ENCODE measurements at places on chromosomes 5 and 9.

- DNase-seq, result no peak
Measured at GRCh38 chr5:73030995-73031394, 75.2 kb downstream of the FCHO2 start.

GRCh38 chr5:78993165-78993564 lies 8.1 kb upstream of the ARSB start:
- DNase-seq, result no peak

DNA sequence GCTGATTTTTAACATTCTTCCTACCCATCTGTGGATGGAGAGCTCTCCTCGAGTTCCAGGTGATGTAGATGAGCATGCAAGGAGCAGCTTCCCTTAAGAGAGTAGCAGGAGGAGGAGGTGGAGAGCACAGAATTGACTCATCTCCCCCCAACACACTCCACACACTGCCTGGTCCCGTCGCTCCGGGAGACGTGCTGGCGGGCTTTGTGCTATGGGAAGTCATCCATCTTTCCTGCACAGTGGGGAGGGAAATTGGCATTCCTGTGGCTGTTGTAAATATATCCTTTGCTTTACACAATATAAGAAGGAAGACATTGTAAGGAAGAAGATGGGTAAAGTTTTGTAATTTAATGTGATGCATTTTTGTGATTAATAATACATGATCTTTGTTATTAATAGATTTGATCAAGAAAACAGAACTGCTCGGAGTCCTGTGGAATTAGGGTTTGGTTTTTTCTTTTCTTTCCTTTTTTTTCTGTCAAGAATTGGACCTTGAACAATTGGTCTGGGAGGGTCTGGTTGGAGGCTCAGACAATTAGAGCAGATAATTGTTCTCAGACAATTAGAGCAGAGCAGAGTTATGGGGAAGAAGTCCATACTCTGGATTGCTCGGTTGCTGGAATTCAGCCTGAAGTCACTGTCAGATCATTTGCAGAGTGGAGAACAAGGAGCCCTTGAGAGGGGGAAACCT lies 297.8 kb downstream of the GADD45G start:
- DNase-seq, result no peak

GRCh38 chr9:13414349-13414748 lies 134.9 kb upstream of the MPDZ start:
- no peak for DNase-seq

GRCh38 chr5:1401536-1402138 lies 43.6 kb downstream of the SLC6A3 start:
- DNase-seq, result no peak

DNA sequence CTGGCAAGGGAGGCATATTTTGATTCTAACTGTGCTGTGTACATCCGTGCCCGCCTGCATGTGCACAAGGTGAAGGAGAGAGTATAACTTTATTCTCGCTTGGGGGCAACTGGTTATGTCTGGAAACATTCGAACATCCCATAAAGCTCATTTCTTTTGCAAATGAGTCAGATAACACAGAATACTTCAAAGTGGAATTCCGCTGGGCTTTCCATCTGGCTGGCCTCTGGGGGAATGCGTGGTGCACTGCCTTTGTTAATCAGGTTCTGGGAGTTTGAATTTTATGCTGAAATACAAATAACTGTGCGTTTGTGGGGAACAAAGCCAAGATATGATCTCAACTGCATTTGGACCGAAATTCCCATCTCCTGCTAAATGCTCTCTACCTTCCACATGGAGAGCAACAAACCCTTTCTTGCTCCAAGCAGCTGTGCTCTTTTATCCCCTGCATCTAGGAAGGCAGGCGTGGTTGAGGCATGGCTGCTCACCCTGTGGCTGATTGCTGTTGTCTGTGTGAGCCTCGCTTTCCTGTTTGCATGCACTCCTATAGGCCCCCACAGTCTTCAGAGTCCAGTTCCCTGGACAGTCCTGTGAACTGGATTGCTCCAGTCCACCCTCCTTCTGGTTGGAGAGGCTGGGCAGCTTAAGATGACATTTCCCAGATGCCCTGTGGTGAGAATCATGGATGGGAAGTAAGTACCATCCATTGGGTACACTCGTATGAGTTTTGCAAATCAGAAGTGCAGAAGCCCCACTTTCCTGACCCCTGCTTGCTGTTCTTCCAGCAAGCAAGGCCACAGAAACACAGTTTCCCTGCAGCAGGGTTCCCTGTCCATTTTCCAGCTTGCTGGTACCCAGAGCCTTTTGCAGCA lies 82.9 kb upstream of the ALDH1B1 start:
- DNase-seq, result no peak

DNA sequence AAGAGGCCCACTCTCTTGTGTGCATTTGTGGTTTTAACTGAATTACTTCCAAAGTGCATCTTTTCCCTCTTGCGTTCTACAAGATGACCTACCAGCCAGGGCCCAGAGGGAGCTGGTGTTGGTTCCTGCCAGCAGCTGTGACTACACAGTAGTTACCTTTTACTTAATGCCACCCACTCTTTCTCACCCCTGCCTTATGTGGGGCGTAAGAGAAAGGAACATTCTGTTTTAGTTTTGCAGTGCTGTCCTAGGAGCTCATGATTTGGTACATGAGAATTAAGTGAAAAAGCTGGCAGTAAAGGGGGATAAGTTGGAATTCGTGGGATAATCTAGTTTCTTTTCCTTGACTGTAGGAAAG lies 45.4 kb downstream of the RCL1 start:
- no peak for DNase-seq

DNA sequence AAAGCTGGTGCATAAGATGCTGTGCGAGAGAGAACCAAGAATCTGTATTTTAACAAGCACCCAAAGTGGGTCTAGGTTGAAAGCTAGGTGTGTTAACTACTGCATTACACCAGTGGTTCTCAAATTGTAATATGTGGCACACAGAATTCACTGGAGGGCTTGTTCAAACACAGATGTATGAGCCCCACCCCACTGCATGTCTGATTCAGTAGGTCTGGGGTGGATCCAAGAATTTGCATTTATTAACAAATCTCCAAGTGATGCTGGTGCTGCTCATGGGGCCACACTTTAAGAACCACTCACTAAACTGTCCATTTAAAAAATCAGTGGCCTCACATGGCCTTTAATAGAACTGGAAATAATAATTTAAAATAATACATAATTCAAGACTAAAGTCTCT lies 40.4 kb downstream of the LPAR1 start:
- DNase-seq, result no peak

- no peak for DNase-seq
Measured at GRCh38 chr9:100063185-100063584, 35.6 kb downstream of the ERP44 start.

GRCh38 chr9:3508521-3509291 lies 17.1 kb downstream of the RFX3 start:
- DNase-seq, result no peak

- no peak for DNase-seq
Measured at GRCh38 chr9:132896906-132897305, 18.2 kb downstream of the SPACA9 start.

DNA sequence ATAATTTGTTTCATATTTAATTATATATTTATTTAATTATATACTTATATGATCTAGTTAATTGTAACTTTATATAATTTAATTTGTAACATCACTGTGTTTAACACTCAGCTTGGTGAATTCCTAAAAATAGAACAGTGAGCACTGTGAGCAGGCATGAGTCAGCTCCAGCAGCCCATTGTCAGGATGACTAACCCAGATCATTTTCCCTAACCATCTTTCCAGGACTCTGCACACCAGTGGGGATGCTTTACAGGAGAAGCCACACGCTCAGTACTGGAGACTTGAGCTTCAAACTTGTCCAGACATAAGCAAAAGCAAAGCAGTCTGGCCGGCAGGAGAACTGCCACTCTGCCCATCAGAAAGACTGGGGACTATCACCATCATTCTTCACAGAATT lies 446.2 kb upstream of the TRPC7 start:
- DNase-seq, result no peak

DNA sequence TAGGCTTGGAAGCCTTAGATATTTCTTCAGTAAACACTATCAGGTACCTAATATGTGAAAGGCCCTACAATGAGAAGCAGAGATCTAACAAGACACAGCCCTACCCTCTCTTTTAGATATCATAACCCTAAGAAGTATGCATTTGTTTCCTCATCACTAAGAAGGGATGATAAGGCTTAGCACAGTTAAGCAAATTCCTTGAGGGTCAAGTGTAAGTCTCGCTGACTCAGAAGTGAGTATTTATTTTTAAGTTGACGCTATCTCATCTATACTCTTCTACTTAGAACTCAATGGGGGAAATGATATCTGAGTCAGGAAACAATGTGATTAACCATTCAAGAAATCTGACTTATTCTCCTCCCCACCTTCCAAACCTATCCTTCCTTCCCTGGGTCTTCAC lies 149.7 kb downstream of the ESM1 start:
- no peak for DNase-seq

DNA sequence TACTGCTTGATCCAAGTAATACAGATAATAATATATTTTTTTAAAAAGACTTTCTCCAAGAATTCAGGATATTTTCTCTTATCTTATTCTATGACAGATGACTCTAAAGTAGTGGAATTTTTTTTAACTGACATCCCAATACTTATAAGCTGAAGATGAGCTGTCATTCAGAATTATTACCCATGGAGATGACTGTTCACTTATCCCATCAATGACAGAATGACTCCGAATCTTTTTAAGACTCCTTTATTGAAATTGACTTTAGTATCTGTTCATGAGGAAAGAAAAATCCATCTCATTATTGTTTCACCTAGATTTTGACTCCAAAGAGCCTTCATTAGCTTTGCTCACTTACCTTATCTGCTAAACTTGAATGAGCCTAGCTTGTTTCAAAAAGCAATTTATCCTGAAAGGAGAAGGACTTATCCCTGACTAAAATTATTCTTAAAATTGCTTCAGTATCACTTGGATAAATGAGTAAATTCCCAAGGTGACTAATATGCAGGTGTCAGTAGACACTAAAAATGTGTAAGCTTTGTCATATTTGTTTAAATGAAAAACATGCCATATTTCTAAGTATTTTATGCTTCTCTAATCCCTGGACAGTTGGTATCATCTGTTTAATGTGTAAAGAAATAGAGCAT lies 146.9 kb downstream of the PLCXD3 start:
- no peak for DNase-seq

DNA sequence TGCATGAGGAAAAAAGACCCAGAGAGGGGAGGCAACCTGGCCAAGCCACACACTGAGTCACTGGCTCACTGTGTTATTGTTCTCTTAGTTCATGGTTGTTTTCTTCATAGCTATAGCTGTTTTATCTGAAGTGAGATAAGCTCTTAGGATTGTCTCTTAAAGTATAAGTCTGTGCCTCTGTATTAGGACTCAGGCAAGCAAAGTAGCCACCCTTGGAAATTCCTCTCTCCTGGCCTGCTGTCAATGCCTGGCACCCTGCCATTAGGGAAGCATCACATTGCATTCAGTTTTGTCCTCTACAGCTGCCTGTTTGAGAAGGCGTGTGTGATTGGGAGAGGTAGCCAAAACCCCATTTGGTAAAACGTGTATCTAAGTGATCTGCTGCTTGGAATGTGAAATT lies 147.4 kb upstream of the GLRA1 start:
- DNase-seq, result no peak

- no peak for DNase-seq
Measured at GRCh38 chr9:125431012-125431305, 169.3 kb downstream of the GAPVD1 start.

GRCh38 chr5:98768160-98768959 lies 5.1 kb upstream of the RGMB start:
- no peak for DNase-seq

DNA sequence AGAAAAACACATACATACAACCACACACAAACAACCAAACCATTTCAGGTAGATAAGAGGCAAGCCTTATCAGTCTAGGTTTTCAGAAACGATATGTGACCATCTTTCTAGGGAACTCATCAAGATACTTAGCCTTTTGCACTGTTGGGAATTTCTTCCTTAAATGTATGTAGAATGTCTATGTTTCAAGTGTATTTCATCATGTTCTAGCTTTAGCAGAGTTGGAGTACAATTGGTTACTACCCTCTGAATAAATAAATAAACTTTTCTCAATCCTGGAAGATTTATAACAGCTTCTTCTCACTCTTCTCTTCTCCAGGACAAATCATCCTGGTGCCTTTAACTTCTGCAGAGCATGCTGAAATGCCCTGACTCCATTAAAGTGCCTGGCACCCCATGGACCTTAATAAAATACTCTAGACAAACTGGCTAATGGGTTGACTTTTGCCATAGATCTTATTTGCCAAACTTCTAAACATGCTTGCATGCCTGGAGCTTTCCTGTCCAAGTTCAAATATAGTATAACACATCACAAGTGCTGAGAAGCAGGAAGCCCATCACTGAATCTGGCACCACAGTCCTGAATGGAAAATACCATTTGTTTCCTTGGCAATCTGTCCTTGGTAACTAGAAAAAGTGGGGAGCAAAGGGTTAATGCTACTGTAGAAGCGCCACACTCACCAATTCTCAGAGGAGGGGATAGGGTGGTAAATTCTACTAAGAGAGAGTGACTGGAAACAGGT lies 33.1 kb upstream of the ZNF462 start:
- no peak for DNase-seq

DNA sequence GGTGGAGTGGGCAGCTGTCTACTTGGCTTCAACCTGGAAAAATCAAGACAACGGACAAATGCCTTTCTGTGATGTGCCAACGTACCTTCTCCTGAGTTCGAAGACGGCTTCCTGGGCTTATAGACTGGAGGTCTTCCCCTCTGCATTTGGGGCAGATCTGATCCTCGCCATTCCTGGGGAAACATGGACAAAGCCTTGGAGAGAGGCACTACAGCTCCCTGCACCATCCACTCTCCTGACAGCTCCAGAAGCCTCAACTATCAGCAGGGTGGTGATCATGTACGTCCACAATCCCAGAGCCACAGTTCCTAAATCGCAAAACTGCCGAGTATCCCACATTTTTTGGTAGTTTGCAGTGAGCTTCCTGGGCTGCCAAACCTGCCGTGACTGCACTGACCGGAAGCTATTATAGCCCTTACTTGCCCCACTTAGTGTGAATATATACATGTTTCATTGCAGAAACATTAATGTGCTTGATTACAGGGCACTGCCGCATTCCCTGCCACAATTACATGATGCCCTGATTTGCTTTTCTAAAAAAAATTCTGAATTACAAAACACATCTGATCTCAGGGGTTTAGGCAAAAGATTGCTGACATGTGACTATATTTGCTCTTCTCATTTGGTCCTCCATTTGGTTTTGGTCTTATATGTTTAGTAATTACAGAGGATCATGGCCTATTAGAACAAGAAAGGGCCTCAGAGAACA lies 2.8 kb downstream of the TRAF1 start:
- no peak for DNase-seq

- no peak for DNase-seq
Measured at GRCh38 chr9:117779760-117780159, 75.6 kb downstream of the TLR4 start.

- DNase-seq, result no peak
Measured at GRCh38 chr5:117486261-117486660, 911.6 kb upstream of the SEMA6A start.

GRCh38 chr5:163914910-163915309 lies 409.5 kb downstream of the MAT2B start:
- DNase-seq, result no peak

GRCh38 chr9:81002242-81002641 lies 687.1 kb downstream of the TLE1 start:
- DNase-seq, result no peak

Data from stimulated activated CD4-positive, alpha-beta T cell treated with anti-CD3 and anti-CD28 coated beads, Interleukin-15, amount 100 ng/mL, for 48 hours (primary cell).